CD4-positive, alpha-beta memory T cell (primary cell): ENCODE measurements at places on chromosomes 7 and 10. TPM values are rescaled to one million over a fixed set of nuclear protein-coding genes. Genes with fewer than 3 reads are reported as not detected.
A peak's percentile ranks its signal among the peaks of the same experiment; 100 is the strongest.

DNA sequence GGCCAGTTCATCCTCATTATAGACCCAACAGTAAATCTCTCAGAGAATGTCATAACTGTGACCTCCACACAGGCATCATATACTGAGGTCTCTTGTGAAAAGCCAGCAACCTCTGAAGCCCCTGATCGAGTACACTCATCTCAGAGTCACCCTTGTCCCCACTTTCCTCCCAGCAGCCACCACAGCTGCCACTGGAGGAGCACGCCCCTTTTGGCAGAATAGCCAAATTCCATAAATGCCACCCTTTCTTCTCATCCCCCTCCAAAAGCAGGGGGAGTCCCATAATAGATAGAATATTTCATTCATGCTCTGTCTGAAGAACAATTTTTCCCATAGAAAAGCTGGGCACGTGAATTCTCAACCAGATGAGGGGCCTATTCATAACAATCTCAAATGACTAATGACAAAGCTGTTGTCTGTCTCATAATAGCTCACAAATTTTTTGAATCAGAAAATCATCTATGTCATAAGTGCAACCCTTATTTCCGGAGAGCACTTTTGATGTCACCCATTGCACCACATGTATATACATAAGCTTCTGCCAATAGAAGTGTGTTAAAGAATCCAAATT lies 47.4 kb downstream of the SGMS1 start:
- H3K4me1 ChIP-seq: peaks cover 68% of the 10 kb centered on the region
- H3K4me3 ChIP-seq: no peak overlapping the region
- no peak overlapping the region for H3K27ac ChIP-seq
- no peaks in the 10 kb centered on the region for H3K36me3 ChIP-seq

- peak overlapping the region; percentile 39 for H3K27ac ChIP-seq
- no peaks in the 10 kb centered on the region for H3K36me3 ChIP-seq
- no peaks in the 10 kb centered on the region for H3K4me1 ChIP-seq
- H3K4me3 ChIP-seq: no peak overlapping the region
- no peaks in the 10 kb centered on the region for H3K27me3 ChIP-seq
- peak; percentile 63 for DNase-seq
Measured at GRCh38 chr10:16948361-16948760, 131.1 kb upstream of the RSU1 start.

DNA sequence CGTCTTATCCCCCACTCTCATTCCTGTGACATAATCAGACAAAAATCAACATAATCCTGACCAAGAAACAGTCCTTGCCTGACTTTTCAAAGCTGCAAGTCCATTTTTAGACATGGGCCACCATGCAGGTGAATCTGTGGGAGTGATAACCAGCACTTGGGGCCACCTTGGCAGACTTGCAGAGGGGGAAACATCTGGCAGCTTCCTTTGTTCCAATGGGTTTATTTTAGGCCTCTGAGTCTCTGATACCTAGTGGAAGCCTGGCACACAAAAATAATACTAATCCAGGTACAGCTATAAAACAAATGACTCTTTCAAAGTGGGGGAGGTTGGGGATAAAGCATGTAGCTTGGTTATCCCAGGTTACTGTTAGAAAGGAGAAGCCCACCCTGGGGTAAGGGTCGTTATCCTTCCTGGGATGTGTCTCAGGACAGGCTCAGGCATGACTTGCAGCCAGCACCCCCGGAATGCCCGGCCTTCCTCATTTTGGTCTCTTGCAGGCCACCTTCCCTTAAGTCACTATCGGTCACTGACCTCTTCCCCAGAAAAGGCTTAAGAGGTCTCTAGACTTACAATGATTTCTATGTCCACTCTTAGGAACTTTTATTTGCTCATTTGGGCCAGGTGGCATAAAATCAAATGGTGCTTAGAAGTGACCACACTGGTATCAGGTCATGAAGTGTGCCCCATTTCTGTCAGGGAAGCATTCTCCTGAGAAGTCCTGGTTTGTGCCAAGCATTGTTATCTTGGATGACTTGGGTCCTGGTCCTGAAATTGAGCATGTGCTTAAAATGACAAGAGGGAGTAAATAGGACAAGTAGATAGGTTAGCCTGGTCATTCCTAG lies 37.6 kb downstream of the EEPD1 start:
- no peaks in the 10 kb centered on the region for H3K36me3 ChIP-seq
- H3K4me3 ChIP-seq: no peak overlapping the region
- no peaks in the 10 kb centered on the region for H3K4me1 ChIP-seq
- no peak for DNase-seq

DNA sequence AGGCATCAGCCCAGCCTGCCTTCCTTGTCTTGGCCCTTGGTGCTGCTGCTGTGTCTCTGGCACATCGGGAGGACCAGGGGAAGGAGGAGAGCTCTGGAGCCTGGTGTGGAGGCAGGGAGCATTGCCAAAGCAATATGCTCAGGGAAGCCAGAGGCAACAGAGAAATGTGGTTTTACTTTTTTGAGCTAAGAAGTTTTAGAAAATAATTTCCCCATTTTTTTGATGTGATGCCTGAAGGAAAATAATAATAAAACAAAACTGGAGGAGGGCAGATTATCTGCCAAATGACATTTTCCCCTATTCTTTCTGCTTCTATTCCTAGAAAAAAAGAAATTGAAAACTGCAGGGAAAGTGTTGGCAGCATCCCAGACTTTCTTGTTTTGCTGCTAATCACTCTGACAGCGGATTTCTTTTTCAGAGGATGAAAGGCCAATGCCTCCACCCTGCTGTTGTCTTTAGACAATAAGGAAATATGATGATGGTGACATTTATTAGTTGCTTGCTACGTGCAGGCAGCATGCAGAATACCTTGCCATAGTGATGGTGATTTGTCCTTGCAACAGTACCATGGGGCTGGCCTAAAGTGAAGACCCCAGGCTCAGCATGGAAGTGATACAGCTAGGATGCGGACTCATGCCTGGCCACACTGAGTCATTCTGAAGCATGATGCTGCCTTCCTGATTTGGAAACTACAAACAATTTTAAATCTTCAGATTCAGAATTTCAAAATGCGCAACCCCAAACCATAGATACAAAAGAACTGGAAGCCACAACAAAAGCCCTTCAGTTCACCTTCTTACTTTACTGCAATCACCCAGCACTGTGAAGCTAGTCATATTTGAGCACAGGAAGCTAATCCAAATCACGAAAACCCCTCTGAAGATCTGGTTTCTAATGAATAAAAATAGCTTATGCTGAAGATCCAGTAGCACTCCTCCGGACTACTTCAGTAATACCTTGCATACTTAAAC lies 260.2 kb upstream of the TMEM72 start:
- H3K27me3 ChIP-seq: no peaks in the 10 kb centered on the region
- H3K4me1 ChIP-seq: no peaks in the 10 kb centered on the region
- no peak for DNase-seq

CALML5 gene
- total RNA-seq: not detected
